ENCODE measurements at places on chromosomes 3 and 15.

DNA sequence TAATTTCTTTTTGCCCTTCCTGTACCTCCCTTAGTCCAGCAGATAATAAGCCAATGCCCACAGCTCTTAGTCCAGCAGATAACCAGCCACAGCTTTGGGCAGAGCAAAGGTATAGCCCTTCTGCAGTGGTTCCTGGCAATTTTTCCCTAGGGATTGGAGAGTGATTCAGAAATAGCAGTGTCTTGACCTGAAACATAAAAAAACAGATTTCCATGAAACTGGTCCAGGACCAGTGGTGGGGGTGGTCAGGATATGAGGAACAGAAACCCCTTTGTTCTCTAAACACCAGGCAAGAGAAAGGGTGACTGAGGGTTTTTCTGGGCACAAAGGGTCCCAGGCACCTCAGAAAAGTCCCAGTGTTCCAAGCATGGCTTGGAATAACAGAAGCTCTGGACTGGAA lies 103.4 kb downstream of the ARRDC4 start:
- DNase-seq: no peak

GRCh38 chr15:69000091-69000490 lies 14.4 kb upstream of the NOX5 start:
- DNase-seq: no peak

GRCh38 chr3:160565442-160566403 lies at the start of gene KPNA4:
Gene KPNA4 (minus strand): TSS chr3:160565571. CDS start chr3:160565282, 289 bp downstream.
- DNase-seq: peak; percentile 99

DNA sequence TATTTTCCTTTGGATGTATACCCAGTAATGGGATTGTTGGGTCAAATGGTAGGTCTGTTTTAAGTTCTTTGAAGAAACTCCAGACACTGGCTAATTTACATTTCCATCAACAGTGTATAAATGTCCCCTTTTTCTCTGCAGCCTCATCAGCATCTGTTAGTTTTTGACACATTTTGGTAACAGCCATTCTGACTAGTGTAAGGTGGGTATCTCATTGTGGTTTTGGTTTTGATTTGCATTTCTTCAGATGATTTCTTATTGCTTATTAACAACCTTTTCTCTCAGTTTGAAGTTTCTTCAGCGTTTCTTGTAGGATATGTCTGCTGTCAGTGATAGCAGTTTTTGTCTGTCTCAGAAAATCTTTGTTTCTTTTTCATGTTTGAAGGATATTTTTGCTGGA lies 15.4 kb downstream of the GALK2 start:
- no peak for DNase-seq

DNA sequence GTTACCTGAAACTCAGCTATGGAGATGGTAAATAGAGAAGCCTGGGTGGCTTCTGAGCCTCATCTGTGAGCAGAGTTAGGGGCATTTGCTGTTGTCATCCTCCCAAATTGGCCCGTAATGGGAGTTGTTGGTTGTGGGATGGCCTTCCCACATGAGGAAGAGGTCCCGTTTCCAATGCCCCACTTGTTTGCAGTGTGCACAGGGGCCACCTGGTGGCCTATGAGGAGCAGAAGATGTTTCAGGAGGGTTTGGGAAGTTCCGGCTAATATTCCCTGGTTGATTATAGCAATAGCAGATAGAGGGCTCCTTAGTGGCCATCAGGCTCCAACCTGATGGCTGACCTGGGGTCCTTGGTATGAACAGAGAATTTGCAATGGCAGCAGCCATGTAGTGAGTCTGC lies 1546.5 kb downstream of the OTOL1 start:
- DNase-seq: no peak

- no peak for DNase-seq
Measured at GRCh38 chr3:138065949-138066348, 49.5 kb downstream of the DZIP1L start.

DNA sequence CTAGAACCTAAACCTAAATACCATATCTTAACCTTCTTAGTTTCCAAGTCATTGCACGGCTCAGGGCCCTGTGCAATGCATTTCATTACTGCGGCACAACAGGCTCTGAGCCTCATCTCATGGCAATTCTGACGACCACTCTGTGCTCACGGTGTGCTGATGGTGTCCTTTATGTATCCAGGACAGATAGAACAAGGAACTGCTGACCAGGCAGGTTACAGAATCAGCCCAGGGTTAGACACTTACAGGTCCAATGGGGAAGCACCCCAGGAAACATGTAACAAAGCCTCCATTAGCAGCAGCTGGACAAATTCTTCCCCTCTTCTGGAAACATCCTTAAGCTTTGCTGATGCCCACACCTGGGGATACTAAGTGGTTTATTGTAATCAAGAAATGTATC lies 91.9 kb upstream of the NSMCE3 start:
- no peak for DNase-seq

DNA sequence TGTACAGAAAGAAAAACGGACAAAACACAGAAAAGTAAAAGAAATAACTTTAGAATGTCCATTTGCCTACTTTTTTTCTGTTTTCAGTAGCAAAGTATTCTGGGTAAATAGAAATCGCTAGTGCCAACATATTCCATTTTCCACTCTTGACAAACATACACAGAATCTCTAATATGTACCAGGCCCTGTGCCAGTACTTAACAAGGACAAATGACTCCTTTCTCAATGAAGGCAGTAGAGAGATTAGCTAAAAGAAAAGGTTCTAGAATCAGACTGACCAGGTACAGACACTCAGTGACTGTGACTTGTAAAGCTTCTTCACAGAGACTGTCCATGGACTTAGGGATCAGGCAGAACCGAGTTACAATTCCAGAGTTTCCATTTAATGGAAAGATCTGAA lies 165.8 kb upstream of the STAC start:
- DNase-seq: no peak

GRCh38 chr3:35679409-35680080 lies 40.2 kb downstream of the ARPP21 start:
- no peak for DNase-seq

GRCh38 chr15:31328969-31329639 lies 2.5 kb downstream of the KLF13 start:
- DNase-seq: no peak

GRCh38 chr3:59609657-59610348 lies 560.0 kb upstream of the CFAP20DC start:
- DNase-seq: peak; percentile 77

- no peak for DNase-seq
Measured at GRCh38 chr3:182606905-182607504, 186.3 kb upstream of the ATP11B start.

DNA sequence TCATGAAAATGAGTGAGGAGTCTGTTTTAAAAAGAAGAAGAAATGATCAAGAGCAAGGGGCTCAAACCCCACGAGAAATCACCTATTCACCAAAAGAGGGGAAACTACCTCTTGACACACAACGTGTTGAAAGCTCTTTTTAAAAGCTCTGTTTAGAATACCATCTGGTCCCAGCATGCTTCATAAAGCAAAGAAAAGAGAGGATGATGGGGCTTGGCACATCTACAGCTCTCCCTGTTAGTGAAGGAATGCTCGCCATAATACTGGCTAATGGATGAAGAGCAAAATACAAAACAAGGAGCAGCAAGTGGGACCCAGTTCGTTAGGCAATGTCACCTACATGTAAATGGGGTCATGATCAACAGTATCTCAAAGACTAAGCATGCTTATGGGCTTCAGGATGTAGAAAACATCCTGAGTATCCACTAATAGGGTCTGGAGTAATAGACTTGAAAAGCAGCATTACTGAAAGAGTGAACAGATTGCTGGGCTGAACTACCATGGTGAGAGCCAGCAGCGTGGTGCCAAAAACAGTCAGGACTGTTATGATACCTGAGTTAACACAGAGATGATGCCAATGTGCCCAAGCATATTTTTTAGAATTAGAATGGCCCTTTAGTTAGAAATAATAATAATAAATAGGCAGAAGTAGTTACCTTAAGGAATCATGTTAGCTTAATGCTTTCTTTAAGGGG lies 159.7 kb upstream of the POU1F1 start:
- DNase-seq: no peak

Data from left ventricle myocardium superior (tissue), 1 donor.